ENCODE measurements at places on chromosomes 1 and 21. TPM values are rescaled to one million over a fixed set of nuclear protein-coding genes. Genes with fewer than 3 reads are reported as not detected.
A peak's percentile ranks its signal among the peaks of the same experiment; 100 is the strongest.

Gene FAM78B
- total RNA-seq, result 2.8 TPM

DNA sequence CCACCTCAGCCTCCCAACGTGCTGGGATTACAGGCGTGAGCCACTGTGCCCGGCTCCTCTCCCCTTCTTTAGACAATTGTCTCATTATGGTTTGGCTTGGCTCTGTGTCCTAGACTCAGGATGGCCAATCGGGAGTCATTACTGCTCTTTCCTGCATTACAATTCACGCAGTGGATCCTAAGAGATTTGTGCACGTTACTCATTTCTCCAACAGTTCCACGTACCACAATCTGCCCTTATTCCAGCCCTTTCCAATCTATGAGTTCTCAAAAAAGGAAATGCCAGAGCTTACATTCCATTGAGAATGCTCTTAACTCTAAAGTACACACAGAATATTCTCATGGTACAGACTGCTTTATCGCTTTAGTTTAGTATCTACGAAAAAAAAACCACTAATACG lies 357.0 kb downstream of the GPATCH2 start:
- DNase-seq, result no peak

Gene TDRD5
- total RNA-seq, result not detected

DNA sequence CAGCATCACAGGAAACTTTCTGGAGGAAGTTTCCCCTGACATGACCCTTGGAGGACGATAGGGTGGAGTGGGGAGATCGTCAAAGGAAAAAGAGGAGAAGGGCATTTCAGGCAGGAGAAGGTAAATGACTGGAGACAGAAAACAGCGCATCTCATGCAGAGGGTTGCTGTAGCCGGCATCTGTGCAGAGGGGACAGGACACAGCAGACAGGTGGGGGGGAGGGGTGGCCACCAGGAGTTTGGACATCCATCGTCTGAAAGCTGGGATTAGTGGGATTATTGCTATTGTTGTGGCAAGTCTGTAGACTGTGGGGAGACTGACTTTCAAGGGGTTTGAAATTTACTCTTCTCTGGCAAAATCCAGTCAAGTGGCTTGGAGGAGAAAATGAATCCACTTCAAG lies 463.9 kb downstream of the OMA1 start:
- DNase-seq, result no peak

DNA sequence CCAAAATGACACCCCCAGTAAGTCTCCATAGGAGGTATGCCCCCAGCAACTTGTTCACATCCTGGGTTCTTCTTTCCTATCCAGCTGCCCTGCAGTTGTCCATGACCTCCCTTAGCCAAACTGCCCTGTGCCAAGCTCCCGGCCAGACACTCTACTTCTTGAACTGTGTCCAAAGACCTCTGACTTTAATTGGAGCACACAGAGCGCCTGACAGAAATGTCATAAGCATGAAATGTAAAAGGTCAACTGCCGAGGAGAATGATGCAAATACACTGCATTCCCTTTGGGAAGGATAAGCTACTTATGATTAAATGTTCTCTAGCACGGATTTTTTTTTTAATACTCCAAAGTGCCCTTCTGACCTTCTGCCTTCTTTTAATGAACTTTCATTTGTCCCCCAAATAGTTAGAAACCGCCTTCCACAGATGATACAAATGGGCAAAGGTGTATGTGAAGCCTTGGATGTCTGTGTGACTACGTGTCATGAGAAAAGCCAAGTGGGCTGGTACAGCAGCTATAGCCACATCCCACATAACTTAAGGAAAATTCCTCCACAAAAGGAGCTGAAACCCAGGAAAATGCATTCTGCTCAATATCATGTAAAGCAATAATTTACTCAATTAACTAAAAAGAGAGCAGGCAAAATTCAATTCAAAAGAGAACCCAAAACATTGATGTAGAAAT lies 26.8 kb downstream of the PALMD start:
- DNase-seq, result no peak

DNA sequence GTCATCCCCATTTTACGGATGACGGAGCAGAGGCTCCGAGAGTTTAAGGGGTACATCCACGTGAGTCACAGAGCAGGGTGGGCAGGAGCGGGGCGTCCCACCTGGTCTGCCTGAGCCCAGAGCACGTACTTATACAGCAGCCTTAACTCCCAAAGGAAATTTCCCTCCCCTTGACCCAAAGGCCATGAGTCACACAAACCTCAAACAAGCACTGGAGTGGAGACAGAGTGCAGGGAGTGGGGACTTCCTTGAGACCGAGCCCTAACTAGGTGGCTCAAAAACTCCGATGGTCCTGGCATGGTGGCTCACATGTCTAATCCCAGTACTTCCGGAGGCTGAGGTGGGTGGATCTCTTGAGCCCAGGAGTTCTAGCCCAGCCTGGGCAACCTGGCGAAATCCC lies 141.6 kb upstream of the KLHDC7A start:
- no peak for DNase-seq

- no peak for DNase-seq
Measured at GRCh38 chr1:15753776-15754175, 4.8 kb upstream of the FBLIM1 start.

DNA sequence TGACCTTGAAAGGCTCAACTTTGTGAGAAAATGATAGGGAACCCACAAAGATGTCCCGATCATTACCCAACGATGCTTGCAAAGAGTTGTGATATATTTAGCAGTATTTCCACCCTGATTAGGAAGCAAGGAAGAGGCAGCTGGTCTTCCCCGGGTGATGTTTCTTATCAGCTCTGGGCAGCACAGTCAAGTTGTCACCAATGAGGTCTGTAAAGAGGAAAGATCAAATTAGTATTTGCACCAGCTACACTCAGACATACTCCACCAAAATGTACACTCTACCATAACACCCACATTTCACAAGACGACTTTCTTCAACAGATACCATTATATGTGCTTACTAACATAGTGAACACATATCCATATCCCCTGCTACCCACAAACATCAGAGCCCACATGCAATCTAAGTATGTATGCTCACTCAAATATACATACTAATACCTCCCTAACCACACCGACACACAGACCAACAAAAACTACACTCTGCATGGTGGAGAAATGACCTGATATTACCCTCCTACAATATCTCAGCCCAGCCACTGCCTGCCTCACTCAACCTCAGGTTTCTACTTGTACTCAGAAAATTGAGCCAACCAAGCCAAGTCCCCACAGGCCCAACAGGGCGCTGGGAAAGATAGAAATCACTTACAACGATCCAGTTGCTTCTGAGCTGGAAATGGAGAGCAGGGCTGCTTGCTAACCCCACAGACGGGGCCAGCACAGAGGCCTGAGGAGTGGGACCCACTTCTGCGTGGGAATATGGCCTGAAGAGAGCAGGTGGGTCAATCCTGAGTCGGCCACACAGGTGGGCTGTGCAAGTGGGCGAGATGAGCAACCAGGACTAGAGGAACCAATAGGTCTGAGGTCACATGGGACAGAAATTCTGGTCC lies 4.6 kb upstream of the BTG2 start:
- no peak for DNase-seq

Gene RPE65
- total RNA-seq, result not detected

GRCh38 chr1:202184750-202185460 lies 8.7 kb upstream of the LGR6 start:
- peak; percentile 89 for DNase-seq

DNA sequence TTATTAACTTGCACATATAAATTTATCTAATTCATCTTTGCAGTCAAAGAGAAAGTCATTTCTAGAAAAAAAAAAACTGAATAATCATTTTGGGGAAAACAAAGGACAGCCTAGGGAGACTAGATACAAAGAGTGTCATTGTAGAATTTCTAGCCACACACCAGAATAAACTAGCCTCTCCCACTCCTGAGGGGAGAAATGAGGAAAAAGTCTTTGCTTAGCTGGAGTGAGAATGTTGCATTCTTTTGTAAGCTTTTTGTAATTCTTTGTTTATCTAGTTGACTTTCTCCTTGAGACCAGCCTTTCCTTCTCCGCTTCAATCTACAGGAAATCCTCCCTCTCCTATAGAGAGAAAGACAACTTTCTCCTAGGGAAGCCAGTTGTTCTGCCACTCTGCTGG lies 15.9 kb upstream of the CGN start:
- no peak for DNase-seq

DNA sequence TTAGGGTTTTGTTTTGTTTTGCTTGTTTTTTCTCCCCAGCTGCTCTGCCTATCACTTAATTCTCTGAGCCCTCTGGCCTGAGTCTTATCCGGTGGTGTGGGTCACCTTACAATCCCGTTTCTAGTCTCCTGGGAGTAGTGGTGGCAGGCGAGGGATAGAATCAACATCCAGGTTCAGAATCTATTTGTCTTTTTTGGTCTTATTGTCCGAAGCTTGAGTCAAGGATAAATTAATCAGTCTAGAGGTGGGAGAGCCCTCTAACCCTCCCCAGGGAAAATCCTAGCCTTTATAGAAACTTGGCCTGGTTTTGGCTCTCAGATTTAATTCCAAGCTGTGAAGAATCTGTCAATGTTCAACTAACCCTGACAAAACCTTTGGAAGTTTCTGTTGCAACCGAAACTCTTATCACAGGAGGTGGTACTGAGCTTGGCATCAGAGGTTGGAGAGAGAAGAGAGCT lies 246.3 kb downstream of the FGGY start:
- DNase-seq, result no peak

- DNase-seq, result no peak
Measured at GRCh38 chr1:40187399-40187798, 26.2 kb downstream of the RLF start.

Measured in sciatic nerve (tissue), 2 donors.